ENCODE measurements at places on chromosomes 4 and X.

GRCh38 chr4:185467991-185468390 is 3.5 kb downstream of the CCDC110 start:
- DNase-seq = no peak

GRCh38 chrX:69506617-69507499 is 2.7 kb downstream of the NALF2 start:
- DNase-seq = no peak

DNA sequence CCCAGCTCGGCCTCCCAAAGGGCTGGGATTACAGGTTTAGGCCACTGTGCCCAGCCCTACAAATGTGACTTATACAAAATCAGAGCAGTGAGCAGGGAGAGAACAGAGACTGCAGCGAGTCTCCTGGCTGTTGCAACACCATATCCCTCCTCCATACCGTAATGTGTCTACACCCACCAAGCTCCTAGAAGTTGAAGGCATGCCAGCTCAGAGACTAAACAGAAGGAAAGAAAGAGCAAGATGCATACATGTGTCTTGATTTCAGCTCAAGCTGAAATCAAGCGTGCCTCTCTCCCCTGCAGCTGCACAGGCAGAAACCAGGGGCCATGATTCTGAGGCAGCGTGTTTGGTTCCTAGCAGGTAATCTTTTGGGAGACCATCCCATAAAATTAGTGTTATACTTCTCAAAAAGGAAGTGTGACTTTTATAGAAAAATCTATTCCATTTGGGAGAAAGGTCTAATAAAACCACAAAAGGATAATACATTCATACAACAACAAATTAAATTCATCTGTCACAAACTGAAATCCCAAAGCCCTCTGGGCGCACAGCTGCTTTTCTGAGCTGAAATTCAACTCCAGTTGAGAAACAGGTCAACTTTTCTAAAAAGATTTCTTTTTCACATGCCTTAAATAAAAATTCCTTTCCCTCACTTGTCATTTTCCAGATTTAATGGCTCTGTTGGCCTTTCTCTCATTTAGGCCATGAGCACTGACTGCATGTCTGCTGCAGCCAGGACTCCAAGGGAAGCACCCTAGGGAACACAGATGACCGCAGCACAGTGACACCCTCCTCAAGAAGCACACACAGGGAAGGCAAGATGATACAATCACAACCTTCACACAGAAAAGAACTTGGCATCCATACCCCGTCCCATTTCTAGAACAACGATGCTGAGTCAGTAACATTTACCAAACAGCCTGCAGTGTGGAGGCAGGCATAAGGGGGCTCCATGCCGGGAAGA is 34.4 kb downstream of the AFAP1 start:
- peak; percentile 95 for DNase-seq

DNA sequence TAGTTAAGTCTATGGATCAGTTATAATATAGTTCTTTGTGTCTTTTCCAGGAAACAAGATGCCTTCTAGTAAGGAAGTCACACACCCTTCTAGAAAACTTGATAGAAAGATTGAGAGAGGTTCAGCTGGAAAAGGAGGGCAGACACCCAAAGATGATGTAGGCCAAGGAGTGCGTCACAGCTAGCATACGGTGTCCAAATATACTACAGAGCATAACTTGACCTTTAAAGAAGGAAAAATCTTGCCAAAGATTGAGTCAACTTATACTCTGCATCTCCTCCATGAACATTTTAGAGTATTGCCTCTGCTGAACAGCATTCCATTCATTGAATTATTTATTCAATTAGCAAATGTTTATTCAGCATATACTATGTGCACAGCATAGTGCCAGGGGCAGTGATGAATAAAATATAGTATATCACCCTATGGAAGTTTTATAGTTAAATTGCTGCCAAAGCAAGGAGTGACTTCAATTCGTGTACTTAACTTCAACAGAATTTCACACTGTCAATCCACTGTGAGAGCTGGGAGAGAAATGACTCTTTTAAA is 51.9 kb upstream of the SLC6A14 start:
- DNase-seq = peak; percentile 4

DNA sequence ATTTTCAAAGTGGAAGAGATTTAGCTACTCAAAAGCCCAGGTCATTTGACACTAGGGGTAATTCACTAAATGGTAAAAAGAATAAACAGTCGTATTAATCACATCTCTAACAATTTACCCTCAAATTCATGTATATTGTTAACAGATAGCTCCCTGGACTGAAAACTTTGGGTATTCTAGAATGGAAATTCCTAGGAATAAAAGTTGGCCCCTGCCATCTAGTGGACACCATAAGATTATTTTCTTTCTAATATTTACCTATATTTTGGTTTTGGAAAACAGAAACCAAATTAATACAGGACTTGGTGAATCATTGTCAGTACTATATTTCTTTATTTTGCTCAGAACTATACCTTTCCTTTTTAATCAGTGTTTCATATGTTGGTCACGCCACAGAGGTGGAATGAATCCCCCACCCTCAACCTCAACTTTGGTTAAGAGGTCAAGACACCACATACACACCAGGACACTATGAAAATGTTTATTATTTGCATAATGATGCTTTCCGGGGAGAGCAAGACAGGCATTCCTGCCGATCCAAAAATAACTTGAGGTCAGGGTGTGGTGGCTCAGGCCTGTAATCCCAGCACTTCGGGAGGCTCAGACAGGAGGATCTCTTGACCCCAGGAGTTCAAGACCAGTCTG is 96.2 kb upstream of the APOOL start:
- DNase-seq = no peak

DNA sequence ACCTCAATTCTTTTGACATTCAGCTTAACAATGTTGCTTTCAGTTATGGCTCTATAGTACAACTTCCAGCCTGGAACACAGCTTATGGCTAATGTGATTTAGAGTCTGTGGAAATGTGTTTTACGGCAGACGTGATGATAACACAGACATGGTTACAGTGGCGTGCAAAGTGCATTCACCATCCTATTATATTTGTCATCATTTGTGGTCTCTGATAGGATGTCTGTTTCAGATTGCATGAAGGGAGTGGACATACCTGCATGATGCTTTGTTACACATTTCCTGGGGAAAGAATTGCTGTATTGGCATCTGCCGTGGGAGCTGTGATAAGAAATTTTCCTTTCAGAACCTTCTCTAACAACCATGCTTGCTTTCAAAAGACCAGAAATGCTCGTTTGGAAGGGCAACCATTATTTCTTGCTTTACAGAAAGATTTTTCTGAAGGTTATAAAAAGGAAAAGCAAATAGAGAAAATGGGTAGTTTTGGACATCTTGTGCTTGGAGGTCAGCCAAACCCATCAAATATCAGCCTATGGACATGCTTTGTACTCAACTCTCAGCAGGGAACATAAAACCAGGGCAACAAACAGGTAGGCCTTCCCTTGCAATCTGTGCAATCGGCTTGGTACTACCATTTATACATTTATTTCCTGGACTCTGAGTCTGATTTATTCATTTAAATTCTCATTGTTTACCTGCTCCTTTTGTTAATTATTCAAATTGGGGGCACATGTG is 273.9 kb downstream of the TLL1 start:
- no peak for DNase-seq

DNA sequence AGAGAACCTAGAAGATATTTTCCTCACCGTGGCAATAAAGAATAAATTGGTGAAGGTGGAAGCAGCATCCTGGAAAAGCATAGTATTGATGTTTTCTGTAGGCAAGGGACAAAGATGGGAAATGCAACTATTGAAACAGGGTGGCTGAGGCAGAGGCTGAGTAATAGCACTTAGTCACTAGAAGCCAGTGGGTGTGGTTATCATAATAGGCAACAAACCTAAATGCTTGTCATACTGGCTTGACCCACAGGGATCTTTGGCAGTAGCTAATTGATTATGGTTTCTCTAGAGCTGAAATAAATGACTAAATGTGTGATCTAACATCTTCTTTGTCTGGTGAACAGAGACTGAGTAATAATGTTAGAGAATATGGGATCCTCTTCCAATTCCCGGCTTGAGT is 353.6 kb upstream of the RPS6KA3 start:
- peak; percentile 75 for DNase-seq

DNA sequence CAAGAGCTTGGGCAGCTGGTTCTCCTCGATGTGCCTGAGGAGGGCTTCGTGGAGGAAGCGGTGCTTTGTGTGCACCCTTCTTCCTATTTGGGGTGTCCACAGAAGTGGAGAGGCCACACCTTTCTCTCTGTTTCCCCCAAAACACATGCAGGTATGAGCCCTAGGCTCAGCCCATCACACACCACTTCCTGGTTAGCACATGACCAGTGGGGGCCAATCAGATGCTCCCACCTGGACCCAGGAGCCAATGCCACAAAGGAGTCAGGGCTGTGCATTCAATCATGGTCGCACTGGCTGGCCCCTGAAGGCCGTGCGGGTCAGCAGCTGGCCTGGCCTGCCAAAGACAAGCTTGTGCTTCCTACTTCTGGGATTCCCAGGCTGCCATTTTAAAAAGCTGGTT is 51.4 kb downstream of the PPP2R2C start:
- no peak for DNase-seq

DNA sequence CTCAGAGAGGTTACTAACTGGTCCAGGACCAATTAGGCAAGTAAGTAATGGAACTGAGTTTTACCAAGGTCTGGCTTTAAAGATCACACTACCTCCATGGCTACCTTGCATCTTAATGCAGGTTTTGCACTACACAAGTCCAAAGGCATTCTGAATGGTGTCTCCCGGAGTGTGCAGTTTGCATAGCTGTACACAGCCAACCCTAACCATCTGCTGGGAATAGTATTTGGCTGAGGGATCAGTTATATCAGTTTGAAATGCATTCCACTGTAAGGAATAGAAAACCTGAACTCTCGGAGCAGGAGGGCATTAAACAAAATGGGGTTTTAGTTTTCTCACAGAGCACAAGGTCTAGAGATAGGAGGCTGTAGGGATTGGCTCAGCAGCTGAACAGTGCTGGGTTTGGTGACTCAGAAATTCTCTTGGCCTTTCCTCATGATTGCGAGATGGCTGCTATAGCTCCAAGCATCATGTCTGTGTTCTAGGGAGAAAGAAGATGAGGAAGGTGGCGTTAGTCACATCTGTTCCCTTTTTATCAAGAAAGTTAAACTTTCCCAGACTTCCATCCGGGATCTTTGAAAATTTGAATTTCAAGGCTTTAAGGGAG is 177.1 kb downstream of the NHS start:
- no peak for DNase-seq

- DNase-seq = no peak
These were observed 31.3 kb downstream of the IL13RA2 start for GRCh38 chrX:114985967-114986592.

GRCh38 chrX:148865277-148866210 is 365.1 kb downstream of the AFF2 start:
- DNase-seq = no peak

GRCh38 chr4:38815885-38816782 is 11.5 kb upstream of the TLR1 start:
- DNase-seq = no peak

- peak; percentile 7 for DNase-seq
These were observed 436.7 kb downstream of the MID1IP1 start for GRCh38 chrX:39238006-39238405.

Measured in fibroblast of skin of abdomen (primary cell).